ENCODE measurements at places on chromosomes 5 and 9. TPM values are rescaled to one million over a fixed set of nuclear protein-coding genes. Genes with fewer than 3 reads are reported as not detected.

DNA sequence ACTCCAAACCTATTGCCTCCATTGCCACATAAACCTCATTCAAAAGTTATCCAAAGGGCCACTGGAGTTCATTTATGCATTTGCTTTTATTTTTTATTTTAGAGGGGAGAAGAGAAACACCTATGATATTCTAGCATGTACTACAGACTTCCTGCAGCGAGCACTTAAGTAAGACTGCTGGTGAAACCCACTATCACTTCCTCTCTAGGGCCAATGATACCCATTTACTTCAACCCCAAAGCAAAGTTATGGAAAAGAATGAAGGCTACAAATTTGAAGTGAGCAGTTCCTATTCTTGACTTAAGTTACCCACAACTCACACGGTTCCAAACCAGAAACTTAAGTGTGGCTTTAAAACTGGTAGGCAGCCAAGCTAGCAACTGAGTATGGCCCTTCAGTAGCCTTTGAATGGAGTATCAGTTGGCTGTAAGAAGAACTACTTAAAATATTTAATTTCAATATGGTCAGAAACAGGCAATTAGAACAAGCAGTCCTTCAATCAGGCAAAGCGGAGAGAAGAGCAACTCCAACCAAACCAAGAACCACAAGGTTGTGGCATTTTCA lies 94.1 kb downstream of the GPR21 start:
- H3K27me3 ChIP-seq: no peaks in the 10 kb centered on the region
- DNase-seq: no peak
- no peaks in the 10 kb centered on the region for H3K4me1 ChIP-seq
- no peaks in the 10 kb centered on the region for H3K36me3 ChIP-seq
- H3K27ac ChIP-seq: no peak overlapping the region

DNA sequence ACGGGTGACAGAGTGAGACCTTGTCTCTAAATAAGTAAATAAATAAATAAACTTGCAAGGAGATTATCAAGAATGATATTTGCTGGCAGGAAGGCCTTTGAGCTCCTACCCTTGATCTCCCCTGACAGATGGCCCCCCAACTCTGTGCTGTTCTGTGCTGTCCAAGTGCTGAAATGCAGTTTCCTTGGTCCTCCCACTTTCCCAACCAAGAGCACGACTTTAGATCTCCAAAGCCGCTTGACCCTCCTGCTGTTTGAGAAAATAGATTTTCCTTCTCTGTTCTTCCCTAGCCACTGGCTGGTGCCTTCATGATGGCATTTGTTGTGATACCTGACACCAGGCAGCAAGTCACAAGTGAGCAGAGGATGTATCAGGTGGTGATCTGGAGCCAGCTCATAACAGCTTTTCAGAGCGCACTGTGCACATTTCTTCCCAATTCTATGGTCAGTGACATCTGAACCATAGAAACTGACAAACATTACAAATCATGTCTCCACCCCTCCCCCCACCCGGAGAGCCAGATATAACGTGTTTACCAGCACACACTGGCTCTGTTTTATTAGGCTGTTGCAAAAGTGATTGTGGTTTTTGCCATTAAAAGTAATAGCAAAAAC lies 80.0 kb upstream of the PUM3 start:
- no peak overlapping the region for H3K4me3 ChIP-seq
- H3K4me1 ChIP-seq: no peaks in the 10 kb centered on the region
- no peak for DNase-seq
- no peaks in the 10 kb centered on the region for H3K27me3 ChIP-seq
- no peak overlapping the region for H3K27ac ChIP-seq

- H3K27me3 ChIP-seq: no peaks in the 10 kb centered on the region
- no peaks in the 10 kb centered on the region for H3K36me3 ChIP-seq
- H3K27ac ChIP-seq: no peak overlapping the region
- no peak overlapping the region for H3K4me3 ChIP-seq
- no peaks in the 10 kb centered on the region for H3K4me1 ChIP-seq
- DNase-seq: no peak
Measured at GRCh38 chr5:41968153-41968723, 43.2 kb downstream of the FBXO4 start.

- peaks cover 2% of the 10 kb centered on the region for H3K4me1 ChIP-seq
- H3K27me3 ChIP-seq: no peaks in the 10 kb centered on the region
- no peak overlapping the region for H3K4me3 ChIP-seq
- H3K27ac ChIP-seq: no peak overlapping the region
Measured at GRCh38 chr5:111676466-111676865, 80.5 kb downstream of the NREP start.

GRCh38 chr9:1049641-1050040 lies 516 bp upstream of the DMRT2 start:
- H3K27ac ChIP-seq: no peak overlapping the region
- DNase-seq: no peak
- H3K27me3 ChIP-seq: no peaks in the 10 kb centered on the region
- H3K36me3 ChIP-seq: no peaks in the 10 kb centered on the region

Gene SHOC1
- 0.10 TPM for total RNA-seq

Gene ELOVL7
- 2.9 TPM for total RNA-seq

Gene FAM240B
- not detected for total RNA-seq
